HEK293T (cell line): ENCODE measurements at places on chromosomes 6 and 20.

DNA sequence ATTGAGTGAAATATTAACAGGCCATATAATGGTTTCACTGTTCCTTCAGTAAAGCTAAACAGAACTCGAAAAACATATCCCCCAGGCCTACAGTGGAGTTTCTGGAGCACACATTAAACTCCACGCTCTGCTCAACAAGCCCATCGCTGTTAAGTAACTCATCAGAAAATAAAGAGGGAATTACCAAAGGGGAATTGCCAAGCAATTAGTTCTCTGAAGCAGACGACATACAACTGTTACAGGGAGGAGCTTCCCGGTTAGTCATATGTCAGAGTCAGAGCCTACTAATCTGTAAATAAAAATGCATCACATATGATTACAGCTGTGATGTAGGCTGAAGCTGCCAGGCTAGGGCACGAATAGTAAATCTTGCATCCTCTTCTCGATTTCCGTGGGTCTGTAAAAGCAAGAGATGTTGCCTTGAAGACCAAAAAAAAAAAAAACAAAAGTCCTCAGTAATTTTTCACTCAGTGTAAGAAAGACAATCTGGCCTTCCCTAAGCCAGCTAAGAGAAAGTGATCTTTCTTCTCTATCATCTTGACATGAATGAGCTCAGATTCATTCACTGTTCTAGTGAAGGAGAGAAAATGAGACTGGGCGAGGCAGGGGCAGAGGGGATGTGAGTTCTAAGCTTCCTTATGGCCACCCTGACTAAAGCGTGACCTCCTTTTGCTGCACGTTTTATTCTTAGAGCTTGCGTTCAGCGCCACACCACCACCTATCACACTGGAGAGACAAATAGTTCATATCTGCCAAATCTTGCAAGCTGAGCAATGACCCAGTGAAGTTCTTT, 13.8 kb downstream of the ATXN1 start:
- DNase-seq: no peak

DNA sequence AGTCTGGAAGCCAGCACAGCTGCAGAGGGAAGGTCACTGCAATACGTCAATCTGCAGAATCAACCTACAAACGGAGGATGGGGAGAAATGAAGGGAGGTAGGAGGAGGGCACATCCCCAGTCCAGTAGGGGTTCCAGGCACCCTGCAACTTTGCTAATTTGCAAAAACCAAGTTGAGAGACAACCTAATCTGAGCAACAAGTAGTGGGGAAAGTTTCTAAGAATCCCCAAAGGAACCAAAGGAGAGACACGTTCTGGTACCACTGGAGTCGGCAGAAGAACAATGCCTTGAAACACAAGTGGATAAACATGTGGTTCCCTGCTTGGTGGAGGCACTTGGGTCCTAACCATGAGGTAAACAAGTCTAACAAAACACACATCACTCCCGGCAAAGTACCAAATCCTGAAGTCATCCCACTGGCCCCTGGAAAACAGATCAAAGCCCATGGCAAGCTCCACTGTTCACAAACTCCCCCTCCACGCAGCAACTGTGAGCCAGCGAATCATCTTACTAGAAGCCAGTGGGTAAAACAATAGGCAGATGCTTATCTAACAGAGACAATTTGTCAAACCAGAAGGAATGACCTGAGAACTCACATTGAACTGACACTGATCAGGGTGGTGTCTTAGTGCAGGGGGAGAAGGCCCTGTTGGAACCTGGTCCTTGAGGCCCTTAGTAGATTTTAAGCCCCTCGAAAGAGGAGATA, 4.7 kb downstream of the MRPS18A start:
- no peak for DNase-seq

DNA sequence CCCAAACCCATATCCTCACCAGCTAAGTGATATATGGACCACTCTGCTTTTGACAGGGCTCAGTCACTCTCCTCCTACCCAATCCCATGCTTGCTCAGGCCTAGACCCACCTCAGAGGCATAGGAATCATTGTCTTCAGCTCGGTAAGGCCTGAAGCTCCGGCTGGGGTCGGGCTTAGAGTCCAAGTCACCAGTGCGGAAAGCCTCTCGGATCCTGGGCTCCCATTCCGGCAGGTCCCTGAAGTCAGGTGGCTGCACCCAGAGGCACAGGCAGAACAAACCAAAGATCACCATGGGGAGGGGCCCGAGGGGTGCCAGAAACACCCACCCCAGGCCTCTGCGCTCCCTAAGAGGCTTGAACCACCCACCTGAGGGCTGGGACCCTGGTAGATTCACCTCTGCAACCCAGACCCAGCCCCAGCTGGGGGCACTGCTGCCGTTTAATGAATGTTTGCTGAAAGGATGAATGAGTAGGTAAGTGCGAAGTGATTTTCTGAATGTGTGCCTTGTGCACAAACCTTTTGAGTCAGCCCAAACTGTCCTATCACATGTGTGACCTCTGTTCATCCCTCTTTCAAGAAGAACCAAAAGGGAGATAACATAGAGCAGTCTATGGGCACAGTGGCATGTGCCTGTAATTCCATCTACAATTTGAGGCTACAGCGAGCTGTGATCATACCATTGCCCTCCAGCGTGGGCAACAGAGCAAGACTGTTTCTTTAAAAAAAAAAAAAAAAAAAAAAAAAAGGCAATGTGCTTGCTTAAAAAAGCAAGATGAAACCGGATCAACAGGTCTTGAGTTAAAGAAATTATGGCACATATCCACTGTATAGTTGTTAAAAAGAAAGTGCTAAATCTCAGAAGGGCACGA, 39.3 kb upstream of the DSN1 start:
- no peak for DNase-seq

- DNase-seq: no peak
Measured at GRCh38 chr20:35592339-35592974, 23.2 kb upstream of the SPAG4 start.

- DNase-seq: peak; percentile 28
Measured at GRCh38 chr6:13733178-13733887, 21.7 kb upstream of the RANBP9 start.

GRCh38 chr20:9179867-9180266, 111.0 kb downstream of the PLCB4 start:
- DNase-seq: no peak

- DNase-seq: no peak
Measured at GRCh38 chr6:37020381-37020780, 14.9 kb downstream of the FGD2 start.

- no peak for DNase-seq
Measured at GRCh38 chr6:158061709-158062461, 80.2 kb downstream of the SYNJ2 start.

- no peak for DNase-seq
Measured at GRCh38 chr6:164854526-164854925, 454.9 kb downstream of the C6orf118 start.

GRCh38 chr6:100962466-100962865, 81.3 kb upstream of the ASCC3 start:
- no peak for DNase-seq
